ENCODE measurements at places on chromosomes 4 and X.

- DNase-seq = no peak
Measured at GRCh38 chr4:161359491-161359890, 804.3 kb downstream of the FSTL5 start.

DNA sequence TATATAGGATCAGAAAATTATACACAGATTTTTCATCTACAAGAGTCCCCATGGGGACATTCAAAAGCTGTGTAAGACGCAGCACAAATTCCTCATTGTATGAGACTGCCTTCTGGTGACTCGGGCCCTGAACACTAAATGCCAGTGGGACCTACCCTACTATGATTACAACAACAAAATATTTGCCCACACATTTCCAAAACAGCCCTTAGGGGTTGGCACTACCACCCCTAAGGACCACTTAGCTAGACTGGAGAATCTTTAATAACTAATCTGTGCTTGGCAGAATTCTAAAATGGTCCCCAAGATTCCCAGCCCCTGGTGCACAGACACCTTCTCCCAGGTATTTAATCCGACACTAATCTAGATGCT lies 29.1 kb downstream of the UCHL1 start:
- DNase-seq = no peak

DNA sequence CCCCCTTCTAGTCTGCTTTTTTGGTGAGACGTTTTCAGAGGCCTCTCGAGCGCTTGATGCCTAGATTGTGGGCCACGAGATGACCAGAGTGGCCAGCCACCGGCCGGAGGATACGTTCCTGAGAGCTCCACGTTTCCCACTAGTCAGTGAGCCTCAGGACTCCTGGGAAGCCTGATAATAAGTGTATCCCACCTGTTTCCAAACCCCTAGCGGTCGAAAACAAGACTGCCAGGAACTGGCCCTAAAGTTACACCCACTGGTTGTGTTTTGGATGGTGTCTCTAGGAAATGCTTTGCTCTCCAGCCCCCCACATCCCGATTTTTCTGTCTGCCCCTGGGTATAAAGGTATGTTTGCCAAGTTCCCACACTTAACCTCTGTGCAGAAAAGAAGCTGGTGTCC lies 4.6 kb upstream of the RS1 start:
- DNase-seq = no peak

DNA sequence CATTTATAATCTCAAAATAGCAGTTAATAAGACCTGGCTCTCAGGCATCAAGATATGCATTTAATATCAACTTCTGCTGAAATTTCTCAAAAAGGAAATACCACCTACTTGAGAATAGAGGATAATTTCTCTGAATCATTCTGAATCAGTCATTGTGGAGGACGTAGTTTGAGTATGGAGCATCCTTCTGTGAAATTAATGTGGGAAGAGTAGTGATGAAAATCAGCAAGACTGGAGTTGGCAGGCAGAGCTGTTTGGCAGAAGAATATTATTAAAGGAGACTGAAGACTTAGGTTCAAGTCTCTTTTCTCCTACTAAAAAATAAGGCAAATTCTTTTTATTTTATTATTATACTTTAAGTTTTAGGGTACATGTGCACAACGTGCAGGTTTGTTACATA lies 325.6 kb upstream of the ATOH1 start:
- no peak for DNase-seq

DNA sequence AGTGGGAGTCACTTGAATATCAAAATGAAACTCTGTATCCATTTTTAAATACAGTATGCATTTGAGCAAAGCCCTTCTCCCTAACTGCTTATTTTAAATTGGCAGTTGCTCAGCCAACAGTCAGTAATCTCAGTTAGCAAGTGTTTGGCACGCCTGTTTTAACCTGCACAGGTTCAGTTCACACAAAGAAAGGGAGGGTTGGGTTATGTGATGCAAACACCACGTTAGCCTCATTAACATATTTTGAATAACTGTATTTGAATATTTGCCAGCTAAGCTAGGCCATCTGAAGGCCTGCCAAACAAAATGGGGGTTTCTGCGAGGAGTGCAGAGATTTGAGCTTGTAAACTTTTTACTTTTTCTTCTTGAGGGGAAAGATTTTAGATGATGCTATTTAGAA lies 19.8 kb downstream of the GAB1 start:
- no peak for DNase-seq

DNA sequence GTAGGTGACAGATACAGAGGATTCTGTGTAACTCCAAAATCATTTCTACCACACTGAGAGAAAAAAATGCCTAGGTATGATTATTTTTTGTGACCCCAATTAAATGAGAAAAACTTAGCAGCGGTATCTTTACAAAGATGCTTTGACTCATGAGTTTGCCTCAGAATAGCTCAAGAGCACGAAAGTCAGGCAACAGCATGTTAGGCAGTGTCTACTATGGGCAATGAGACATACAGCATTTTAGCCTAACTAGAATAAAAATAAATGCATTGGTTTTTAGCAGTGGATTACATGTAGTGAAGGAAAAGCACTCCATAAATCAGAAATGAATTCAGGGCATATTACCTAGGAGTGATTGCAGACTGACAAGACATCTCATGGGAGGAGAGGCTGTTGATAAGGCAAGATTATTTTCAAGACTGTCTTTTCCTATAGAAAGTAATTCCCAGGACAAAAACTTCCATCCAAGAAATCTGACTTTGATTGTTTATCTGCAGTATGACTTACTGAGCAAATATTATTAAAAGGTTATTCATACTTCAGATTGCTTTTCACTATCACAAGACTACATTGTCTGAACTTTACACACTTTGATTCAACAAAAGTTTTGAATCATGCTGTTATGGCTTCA lies 3.6 kb downstream of the ANXA10 start:
- no peak for DNase-seq

- no peak for DNase-seq
Measured at GRCh38 chr4:174009686-174010451, 273.6 kb downstream of the FBXO8 start.

DNA sequence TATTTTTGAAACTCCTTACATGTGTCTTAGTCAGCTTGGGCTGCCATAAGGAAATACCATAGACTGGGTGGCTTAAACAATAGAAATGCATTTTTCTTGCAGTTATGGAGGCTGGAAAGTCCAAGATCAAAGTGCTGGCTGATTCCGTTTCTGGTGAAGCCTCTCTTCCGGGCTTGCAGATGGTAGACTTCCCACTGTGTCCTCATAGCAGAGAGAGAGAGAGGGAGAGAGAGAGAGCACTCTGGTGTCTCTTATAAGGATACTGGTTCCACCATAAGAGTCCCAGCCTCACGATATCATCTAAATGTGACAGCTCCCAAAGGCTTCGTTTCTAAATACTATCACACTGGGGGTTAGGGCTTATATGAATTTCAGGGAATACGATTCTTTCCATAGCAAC lies 39.7 kb downstream of the ENPEP start:
- DNase-seq = no peak

- DNase-seq = no peak
Measured at GRCh38 chr4:165208741-165209388, 1.5 kb downstream of the KLHL2 start.

GRCh38 chr4:40307627-40308497 lies 27.3 kb upstream of the CHRNA9 start:
- no peak for DNase-seq

GRCh38 chr4:154739111-154739510 lies 4.7 kb upstream of the LRAT start:
- DNase-seq = no peak
